ENCODE measurements at places on chromosomes 2 and 18.

DNA sequence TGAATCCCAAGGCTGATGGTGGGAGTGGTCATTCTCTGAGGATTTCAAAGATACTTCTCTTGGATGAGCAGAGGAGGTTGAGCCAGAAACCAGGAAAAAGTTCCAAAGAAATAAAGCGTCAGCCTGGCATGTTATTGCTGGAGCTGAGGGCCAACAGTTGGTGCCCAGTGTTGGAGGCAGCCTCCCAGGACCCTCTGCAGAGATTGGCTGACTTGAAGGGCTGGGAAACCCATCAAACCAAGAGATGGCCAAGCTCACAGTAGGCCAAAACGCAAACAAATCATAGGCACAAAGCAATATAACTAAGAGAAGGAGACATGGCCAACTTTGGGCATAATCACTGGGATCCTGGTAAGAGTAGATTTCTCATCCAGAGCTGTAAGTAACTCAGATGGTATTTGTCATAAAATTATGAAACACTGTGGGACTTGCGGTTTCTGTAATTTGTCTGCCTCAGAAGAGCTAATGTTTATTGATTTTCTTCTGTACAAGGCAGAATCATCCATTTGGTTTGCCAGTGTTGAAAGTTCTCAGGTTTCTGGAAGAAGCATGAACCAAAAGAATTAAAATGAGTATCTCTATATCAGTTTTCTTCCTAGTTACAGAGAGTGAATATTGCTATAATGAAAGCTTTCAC is 108.3 kb downstream of the ATL2 start:
- DNase-seq, result no peak

GRCh38 chr2:189673661-189674373 is 653 bp upstream of the ANKAR start:
- DNase-seq, result no peak

GRCh38 chr2:99414566-99414965 is 75.3 kb downstream of the REV1 start:
- no peak for DNase-seq

GRCh38 chr2:101310834-101311695 is 2.6 kb upstream of the RNF149 start:
- DNase-seq, result no peak

GRCh38 chr18:41660654-41661053 is 294.4 kb upstream of the PIK3C3 start:
- no peak for DNase-seq

- DNase-seq, result no peak
Observed at GRCh38 chr2:39730685-39731302, 48.3 kb downstream of the THUMPD2 start.

DNA sequence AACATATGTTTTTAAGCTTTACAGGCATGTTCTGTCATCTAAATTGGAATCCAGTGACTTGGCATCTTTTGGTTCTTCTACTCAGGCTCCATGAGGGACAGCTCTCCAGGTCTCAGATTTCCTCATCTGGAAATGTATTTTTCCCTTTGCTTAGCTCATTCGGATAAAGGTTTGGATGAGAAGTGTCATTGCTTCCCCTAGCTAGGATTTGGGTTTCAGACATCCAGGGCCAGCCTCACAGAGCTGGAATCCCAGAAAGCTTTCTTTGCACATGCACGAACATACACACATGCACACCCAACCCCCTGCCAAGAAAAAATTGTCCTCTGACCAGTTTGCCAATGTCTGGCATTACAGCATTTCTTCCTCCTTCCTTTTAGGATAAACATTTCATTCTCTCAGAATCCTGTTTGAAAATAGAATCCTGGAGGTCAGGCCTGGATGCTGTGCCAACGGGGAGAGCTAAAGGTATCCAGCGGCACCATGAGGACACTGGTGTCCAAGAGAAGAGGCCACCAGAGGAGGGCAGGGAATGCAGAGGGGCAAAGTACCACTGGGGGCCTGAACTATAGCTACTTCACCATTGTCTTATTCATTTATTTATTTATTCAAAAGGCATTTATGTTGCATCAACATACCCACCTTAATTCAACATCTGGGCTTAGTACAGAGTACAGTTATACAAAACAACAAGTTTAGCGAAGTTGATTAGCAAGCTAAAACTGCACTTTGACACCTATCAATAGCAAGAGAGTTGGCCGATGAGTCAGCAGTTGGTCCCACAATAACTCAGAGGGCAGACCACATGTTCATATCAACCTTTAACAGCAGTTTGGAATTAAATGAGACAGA is 97.9 kb upstream of the ATL2 start:
- DNase-seq, result no peak

DNA sequence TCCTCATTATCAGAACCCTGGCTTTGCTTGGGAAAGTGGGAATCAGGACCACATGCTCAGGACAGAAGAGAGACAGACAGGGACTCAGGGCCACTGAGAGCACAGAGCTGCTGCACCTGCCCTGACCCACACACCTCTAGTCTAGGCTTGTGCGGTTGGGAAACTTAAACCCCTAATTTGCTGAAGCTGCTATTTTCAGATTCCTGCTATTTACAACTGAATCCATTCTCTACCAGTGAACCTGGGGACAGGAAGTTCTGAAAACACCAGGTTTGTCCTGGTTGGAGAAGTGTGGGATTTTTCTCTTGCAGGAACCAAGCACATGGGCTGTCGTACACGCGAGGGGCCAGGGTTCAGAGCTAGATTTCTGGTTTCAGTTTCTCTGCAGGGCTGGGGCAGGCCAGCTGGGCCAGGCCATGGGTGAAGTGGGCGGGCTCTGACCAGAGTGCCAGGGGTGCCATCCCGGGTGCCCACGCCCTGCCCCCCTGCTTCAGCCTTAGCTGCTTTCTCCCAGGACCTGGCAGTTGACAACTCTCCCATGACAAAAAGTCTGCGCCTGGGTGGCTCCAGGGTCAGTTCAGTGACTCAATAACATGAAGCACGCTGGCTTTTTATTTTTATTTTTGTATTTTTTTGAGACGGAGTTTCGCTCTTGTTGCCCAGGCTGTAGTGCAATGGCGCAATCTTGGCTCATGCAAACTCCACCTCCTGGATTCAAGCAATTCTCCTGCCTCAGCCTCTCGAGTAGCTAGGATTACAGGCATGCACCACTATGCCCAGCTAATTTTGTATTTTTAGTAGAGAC is 51.3 kb upstream of the SLC1A4 start:
- DNase-seq, result no peak

Measured in pulmonary artery endothelial cell (primary cell).